Lower leg skin (tissue), 4 donors: ENCODE measurements at places on chromosomes 16 and 17. TPM values are rescaled to one million over a fixed set of nuclear protein-coding genes. Genes with fewer than 3 reads are reported as not detected.

DNA sequence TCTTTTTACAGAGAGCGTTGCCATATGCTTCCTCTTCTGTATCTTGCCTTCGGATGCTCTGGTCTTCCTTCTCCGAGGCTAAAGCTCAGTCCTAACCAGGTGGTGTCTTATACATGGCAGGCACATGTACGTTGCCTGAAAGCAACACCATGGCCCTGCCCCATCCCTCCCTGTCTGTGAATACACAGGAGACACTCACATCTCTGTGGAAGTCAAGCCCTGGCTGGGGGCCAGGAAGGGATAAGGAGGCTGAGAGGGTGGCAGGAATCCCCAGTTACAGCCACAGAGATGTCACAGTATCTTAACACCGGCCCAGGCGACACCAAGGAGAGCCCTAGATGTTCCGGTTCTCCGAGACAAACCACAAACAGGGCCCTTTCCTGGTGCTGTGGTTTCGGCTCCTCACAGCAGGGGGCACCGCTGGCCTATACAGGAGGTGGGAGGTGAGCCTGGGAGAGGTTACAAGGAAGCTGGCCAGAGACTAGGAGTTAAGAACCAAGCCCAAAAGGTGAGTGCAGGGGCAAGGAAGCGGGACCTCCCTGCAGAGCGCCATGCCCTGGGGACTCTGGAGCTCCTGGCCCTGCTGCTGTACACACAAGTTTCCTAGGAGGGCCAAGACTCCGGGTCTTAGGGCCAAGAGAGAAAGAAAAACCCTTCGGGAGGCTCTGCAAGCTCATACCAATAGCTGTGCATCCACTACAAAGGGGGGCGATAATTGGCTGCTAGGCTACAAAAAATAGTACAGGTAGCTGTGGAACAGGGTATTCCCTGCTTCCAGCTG is 41.7 kb downstream of the SRL start:
- peak; percentile 55 for DNase-seq

The NPIPA5 gene
- 11.8 TPM for total RNA-seq

DNA sequence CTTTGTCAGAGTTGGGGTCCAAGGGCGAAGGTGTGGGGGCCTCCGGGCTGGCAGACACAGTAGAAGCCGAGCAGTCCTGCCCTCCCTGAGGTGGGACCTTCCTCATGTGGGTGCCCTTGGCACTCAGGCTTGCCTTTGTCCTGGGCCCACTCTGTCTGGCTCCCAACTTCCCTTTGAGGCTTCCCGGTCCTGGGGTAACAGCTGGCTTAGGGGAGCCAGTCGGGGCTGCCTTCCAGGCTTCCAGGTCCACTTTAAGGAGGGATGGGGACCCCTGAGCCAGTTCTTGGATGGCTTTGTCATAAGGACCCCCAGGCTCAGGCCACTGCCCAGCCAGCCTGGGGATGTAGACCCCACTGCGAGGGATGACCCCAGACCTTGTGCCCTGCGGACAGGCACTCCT is 7.8 kb downstream of the GAS2L2 start:
- DNase-seq: no peak

The PRSS8 gene
- total RNA-seq: 181 TPM

The KRT36 gene
- total RNA-seq: 0.97 TPM

DNA sequence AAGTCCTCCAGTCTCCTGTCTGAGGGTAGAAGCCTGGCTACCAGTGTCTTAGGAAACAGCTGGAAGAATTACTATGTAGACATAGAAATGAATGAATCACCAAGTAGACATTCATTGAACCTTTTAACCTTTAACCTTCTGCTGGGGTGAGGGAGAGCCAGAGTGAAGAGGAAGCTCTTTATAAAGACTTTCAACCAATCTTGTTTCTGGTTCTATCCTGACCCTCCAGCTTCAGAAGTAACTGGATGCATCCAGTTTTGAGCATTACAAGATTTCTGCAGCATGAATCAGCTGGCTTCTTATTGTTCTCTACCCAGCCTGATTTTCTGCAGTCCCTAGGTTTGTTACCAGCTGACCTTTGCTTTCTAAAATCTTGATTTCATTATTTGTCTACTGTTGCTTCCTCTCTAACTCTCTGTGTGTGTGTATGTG is 8.5 kb downstream of the TEKT1 start:
- DNase-seq: no peak

- no peak for DNase-seq
Observed at GRCh38 chr16:11291091-11291703, 10.1 kb upstream of the PRM1 start.

The SMIM36 gene
- total RNA-seq: not detected

DNA sequence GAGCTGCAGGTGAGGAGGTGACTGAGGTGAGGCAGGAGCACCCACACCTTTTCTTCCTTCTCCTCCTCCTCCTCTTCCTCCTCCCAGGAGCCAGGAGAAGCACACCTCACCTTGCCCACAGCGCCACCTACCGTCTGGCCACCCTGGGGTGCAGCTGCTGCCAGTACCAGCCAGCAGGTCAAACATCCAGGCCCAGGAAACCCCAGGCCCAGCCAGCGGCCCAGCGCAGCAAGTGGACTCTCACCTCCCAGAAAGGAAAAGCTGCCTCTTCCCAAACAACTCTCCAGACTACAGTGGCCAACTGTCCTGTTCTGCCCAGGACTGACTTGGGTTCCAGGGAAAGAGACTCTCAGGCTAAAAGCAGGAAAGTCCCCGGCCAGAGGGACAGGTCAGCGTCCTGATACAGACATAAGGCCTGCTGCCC is 22.7 kb downstream of the PEMT start:
- no peak for DNase-seq

The CD300A gene
- total RNA-seq: 5.5 TPM

GRCh38 chr16:3856367-3857141 is 24.0 kb downstream of the CREBBP start:
- no peak for DNase-seq

DNA sequence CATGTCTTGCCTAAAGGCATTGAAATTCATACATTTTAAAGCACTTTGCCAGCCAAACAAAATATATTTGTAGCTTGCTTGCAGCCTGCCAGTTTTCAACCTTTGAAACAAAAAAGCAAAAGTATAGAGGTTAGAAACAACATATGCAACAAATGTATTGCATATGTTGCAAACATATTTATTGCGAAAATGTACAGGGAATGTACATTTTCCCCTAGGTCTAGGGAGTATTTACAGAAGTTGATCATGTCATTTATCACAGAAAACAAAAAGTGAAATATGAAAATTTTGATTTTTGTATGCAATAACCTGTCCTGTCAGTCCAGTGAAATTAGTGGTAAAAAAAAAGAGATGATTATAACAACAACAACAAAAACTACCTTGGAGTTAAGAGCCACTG is 171.5 kb downstream of the SPECC1 start:
- no peak for DNase-seq

GRCh38 chr17:17042851-17043460 is 699 bp downstream of the MPRIP start:
- peak; percentile 87 for DNase-seq

- DNase-seq: no peak
Observed at GRCh38 chr17:81483085-81483861, 29.3 kb downstream of the ACTG1 start.

DNA sequence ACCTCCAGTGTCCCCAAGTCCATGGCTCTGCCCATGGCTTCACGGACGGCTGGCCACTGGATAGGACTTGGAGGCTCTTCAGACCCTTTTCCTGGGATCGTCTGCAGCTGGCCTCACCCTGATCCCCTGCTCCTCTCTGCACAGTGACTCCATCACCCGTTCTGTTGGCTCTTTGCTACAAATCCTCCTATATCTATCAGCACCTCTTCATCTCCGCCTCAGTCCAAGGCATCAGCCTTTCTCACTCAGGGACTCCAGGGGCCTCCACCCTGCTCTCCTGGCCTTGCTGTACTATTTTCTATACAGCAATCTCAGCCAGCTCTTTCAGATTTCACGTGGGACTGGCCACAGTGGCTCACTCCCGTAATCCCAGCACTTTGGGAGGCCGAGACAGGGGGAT is 10.7 kb upstream of the SNN start:
- no peak for DNase-seq

DNA sequence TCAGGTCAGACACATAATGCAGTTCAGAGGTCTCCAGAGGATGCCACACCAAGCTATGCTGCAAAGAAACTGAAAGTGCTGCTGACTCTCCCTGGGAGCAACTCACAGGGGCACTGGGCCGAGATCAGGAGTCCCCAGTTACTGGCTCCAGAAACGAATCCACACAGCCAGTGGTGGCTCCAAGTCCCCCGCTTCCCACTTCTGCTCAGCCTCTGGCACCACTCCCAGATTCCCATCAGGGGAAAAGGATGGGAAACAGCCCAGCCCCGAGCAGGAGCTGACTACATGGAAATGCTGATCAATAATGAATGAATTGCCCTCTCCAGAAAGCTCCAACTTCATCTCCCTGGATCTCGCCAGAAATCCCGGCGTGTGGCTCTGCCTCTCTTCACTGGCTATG is 62.3 kb upstream of the CDH5 start:
- DNase-seq: no peak

The NPIPA7 gene
- total RNA-seq: 6.6 TPM

GRCh38 chr17:72120642-72121163 is at the start of gene SOX9:
Gene SOX9 (plus strand): TSS chr17:72121020. CDS start chr17:72121392, 372 bp downstream.
- DNase-seq: peak; percentile 96

The CPHXL2 gene
- total RNA-seq: not detected

The NXN gene
- 51.6 TPM for total RNA-seq

GRCh38 chr16:66617728-66618127 is 13.2 kb downstream of the CMTM3 start:
- no peak for DNase-seq
